ENCODE measurements at places on chromosomes 4 and X.

GRCh38 chrX:41391606-41392005, 55.5 kb upstream of the NYX start:
- no peak overlapping the region for H3K4me3 ChIP-seq
- no peaks in the 10 kb centered on the region for H3K36me3 ChIP-seq
- H3K4me1 ChIP-seq: no peaks in the 10 kb centered on the region

GRCh38 chr4:118279920-118280432, 72.8 kb downstream of the PRSS12 start:
- H3K4me3 ChIP-seq: peak overlapping the region; percentile 90
- H3K27me3 ChIP-seq: no peaks in the 10 kb centered on the region
- H3K27ac ChIP-seq: peak overlapping the region; percentile 99
- no peak for DNase-seq

- H3K27ac ChIP-seq: no peak overlapping the region
- H3K4me1 ChIP-seq: peaks cover 5% of the 10 kb centered on the region
- DNase-seq: no peak
- no peaks in the 10 kb centered on the region for H3K36me3 ChIP-seq
- no peak overlapping the region for H3K4me3 ChIP-seq
- H3K27me3 ChIP-seq: no peaks in the 10 kb centered on the region
Measured at GRCh38 chr4:73576381-73576780, 43.9 kb downstream of the RASSF6 start.

- H3K27me3 ChIP-seq: peaks cover 10% of the 10 kb centered on the region
- H3K36me3 ChIP-seq: peaks cover 16% of the 10 kb centered on the region
- peak overlapping the region; percentile 97 for H3K27ac ChIP-seq
- peak overlapping the region; percentile 96 for H3K4me3 ChIP-seq
- H3K4me1 ChIP-seq: peaks cover 50% of the 10 kb centered on the region
Measured at GRCh38 chr4:7068883-7069282, 1.0 kb upstream of the GRPEL1 start.

DNA sequence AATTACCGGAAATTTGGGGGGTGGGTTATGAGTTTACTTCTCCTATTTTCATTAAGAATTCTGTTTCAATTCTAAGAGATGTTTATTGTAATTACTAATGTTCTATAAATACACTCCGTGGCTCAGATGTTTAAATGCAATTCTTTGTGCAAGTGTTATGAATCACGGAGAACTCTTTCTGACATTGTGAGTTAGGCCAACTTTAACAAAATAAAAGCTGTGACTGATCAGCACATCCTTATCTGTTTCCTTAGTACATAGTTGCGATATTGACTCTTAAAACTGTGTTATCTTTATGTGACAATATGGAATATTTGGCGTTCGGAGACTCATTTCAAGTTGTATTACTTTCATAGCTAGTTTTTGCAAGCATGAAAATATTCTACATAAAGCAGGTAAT, 902 bp downstream of the KLHL4 start:
- no peak overlapping the region for H3K4me3 ChIP-seq
- H3K27me3 ChIP-seq: no peaks in the 10 kb centered on the region
- no peak for DNase-seq
- no peaks in the 10 kb centered on the region for H3K4me1 ChIP-seq

DNA sequence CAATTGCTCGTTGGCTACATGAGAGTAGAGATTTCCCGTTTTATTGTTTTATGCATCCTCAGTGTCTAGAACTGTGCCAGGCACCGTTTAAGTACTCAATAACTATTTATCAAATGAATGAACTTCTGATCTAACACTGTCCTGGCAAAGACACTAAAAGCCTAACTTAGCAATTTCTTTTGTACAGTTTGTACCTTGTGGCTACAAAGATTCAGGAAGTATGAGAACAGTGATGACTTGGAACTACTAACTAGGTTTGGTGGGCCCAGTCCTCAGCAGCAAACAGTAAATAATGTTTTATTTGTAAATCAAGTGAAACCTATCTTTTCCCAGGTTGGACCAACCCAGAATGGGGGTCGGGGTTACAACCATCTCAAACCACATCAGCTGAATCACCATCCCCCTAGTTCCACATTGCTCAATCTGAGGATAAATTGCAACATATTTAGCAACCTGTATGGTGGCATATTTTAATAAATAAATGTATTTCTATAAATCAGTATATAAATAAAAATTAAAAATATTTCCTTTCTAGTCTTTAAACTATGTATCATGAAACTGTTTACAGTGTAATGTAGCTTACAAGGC, 12.3 kb upstream of the SCRG1 start:
- H3K27ac ChIP-seq: no peak overlapping the region
- no peaks in the 10 kb centered on the region for H3K4me1 ChIP-seq
- H3K36me3 ChIP-seq: no peaks in the 10 kb centered on the region
- H3K4me3 ChIP-seq: no peak overlapping the region

DNA sequence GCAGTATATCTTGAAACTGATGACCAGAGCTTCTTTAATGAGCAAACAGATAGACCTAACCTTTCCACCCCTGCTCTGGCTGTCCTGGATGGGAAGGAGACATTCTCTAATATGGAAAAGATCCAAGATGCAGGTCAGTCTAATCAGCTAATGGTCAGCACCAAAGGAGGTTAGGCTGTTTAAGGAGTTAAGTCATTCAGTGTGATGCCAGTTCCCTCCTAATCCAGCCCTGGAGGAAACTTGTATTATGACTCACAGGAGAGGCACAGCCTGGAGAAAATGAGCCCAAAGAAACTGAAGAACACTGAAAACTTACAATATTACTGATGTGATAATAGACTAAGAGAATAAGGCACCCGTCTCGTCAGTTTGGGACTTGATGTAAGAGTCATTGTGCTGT, 323.0 kb downstream of the HNRNPD start:
- H3K36me3 ChIP-seq: no peaks in the 10 kb centered on the region
- no peaks in the 10 kb centered on the region for H3K4me1 ChIP-seq
- no peak for DNase-seq

GRCh38 chr4:76035141-76035540, 729 bp downstream of the CXCL11 start:
- no peaks in the 10 kb centered on the region for H3K27me3 ChIP-seq
- H3K27ac ChIP-seq: no peak overlapping the region
- no peak for DNase-seq
- no peaks in the 10 kb centered on the region for H3K4me1 ChIP-seq
- no peaks in the 10 kb centered on the region for H3K36me3 ChIP-seq

- no peak overlapping the region for H3K27ac ChIP-seq
- H3K36me3 ChIP-seq: peaks cover 24% of the 10 kb centered on the region
- H3K4me3 ChIP-seq: no peak overlapping the region
Measured at GRCh38 chr4:6840062-6840976, 57.8 kb downstream of the KIAA0232 start.

GRCh38 chr4:124426279-124426678, 286.3 kb downstream of the ANKRD50 start:
- no peak overlapping the region for H3K27ac ChIP-seq
- H3K4me1 ChIP-seq: peaks cover 6% of the 10 kb centered on the region
- no peak for DNase-seq
- H3K36me3 ChIP-seq: no peaks in the 10 kb centered on the region

- peaks cover 1% of the 10 kb centered on the region for H3K4me1 ChIP-seq
- no peaks in the 10 kb centered on the region for H3K36me3 ChIP-seq
- H3K27me3 ChIP-seq: no peaks in the 10 kb centered on the region
Measured at GRCh38 chr4:83019794-83020494, 9.3 kb upstream of the LIN54 start.

DNA sequence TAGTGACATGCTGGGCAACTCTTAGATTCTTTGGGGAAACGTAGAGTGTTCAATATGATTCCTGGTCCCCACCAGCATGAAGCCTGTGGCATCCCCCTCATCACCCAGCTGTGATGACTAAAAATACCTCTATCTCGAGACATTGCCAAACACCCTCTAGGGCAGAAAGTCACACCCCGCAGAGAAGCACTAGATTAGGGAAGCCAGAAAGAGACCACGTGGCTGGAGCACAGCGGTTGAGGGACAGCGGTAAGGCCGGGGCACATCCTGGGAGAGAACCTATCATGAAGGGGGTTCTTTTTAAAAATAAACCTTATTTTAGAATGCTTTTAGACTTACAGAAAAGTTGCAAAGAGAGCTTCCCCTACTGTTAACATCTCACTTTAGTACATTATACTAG, 11.0 kb downstream of the FAT1 start:
- no peaks in the 10 kb centered on the region for H3K4me1 ChIP-seq
- no peak overlapping the region for H3K4me3 ChIP-seq
- no peak overlapping the region for H3K27ac ChIP-seq
- no peaks in the 10 kb centered on the region for H3K36me3 ChIP-seq

DNA sequence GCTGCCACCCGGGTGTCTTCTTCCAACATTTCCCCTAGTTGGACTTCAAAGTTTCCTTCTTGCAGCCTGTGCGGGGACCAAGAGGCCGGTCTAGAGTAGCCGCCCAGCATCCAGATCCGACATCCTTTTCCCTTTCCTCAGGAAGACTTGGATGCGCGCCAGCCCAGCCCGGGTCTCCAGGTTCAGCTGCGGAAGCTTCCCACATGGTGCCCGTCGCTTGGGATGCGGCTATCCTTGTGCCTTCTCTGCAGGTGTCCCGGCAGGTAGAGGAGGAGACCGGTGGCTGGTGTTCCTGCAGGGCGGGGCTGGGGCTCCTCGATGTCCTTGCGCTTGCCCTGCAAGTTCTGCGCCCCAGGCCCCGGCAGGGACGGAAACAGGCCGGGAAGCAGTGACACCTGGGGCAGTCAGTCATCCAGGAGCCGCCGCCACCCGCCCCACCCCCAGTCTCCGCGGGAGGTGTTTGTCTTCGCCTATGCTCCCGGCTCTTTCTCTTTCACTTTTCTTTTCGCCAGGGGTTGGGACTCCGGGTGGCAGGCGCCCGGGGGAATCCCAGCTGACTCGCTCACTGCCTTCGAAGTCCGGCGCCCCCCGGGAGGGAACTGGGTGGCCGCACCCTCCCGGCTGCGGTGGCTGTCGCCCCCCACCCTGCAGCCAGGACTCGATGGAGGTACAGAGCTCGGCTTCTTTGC, at the start of gene IL15:
TSS of gene IL15 (plus strand) at position 502 of the 689 bp plus-strand sequence. CDS start 82,882 bp downstream, outside the sequence.
- H3K27me3 ChIP-seq: no peaks in the 10 kb centered on the region
- H3K4me1 ChIP-seq: peaks cover 20% of the 10 kb centered on the region
- no peaks in the 10 kb centered on the region for H3K36me3 ChIP-seq
- H3K4me3 ChIP-seq: peak within 1 kb of the TSS; percentile 90

- H3K36me3 ChIP-seq: peaks cover 43% of the 10 kb centered on the region
- H3K4me1 ChIP-seq: peaks cover 29% of the 10 kb centered on the region
- H3K27me3 ChIP-seq: no peaks in the 10 kb centered on the region
- H3K4me3 ChIP-seq: peak overlapping the region; percentile 3
- H3K27ac ChIP-seq: peak overlapping the region; percentile 20
Measured at GRCh38 chrX:19630776-19631707, 115.7 kb upstream of the MAP3K15 start.

DNA sequence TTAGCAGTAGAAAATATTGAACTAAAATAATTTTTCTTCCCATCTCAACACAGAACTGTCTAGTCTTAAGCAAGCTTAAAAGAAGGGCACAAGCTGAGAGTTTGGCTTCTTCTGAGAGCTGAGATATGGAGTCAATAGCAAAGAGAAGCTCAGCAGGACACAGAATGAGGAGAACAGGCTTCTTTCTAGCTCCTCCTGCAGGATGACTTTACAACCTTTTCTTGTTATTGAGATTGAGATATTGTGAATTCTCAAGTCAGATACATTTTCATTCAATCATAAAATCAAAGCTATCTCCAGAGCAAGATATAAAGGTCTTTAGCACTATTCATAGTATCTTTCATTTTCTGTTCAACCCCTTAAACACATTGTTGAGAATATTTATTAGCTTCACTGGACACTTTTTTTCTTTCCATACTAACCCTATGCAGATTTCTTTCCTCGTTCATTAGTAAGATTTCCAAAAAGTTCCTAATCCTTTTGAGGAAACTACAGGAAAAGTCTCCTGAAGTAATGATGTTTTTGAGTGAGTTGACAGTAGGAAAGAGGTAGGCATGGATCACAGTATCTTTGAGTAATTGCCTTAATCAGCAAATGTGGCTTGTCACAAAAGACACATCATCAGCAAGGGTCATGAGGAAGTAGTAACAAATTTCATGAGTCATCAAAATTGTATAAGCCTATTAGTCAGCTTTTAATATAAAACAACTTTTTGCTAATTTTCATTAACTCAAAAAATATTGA, 17.8 kb upstream of the CXCL3 start:
- peaks cover 2% of the 10 kb centered on the region for H3K27me3 ChIP-seq
- no peaks in the 10 kb centered on the region for H3K4me1 ChIP-seq
- no peak overlapping the region for H3K27ac ChIP-seq

DNA sequence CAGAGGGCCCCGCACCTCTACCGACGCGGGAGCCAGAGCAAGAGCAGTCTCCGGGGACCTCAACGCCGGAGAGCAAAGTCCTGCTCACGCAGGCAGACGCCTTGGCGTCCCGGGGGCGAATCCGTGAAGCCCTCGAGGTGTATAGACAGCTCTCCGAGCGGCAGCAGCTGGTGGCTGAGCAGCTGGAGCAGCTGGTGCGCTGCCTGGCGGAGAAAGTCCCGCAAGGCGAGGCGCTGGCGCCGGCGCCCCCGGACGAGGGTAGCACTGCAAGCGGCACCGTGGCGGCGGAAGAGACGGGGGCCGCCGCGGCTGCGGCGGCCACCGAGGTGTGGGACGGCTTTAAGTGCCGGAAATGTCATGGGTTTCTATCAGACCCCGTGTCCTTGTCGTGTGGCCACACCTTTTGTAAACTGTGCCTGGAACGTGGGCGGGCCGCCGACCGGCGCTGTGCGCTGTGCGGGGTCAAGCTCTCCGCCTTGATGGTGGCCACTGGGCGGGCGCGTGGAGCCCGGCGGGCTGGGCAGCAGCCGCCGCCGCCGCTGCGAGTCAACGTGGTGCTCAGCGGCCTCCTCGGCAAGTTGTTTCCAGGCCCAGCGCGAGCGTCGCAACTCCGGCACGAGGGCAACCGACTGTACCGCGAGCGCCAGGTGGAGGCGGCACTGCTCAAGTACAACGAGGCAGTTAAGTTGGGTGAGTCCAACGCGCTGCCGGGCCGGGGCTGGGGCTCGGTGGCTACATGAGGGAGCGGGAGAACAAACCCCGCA, 672 bp downstream of the LONRF3 start:
- H3K27ac ChIP-seq: peak overlapping the region; percentile 80
- peaks cover 4% of the 10 kb centered on the region for H3K36me3 ChIP-seq
- peaks cover 10% of the 10 kb centered on the region for H3K4me1 ChIP-seq
- DNase-seq: peak; percentile 21
- H3K4me3 ChIP-seq: peak overlapping the region; percentile 85

- no peak overlapping the region for H3K4me3 ChIP-seq
- H3K27ac ChIP-seq: no peak overlapping the region
- DNase-seq: no peak
- no peaks in the 10 kb centered on the region for H3K27me3 ChIP-seq
Measured at GRCh38 chrX:37644381-37645305, 40.9 kb upstream of the XK start.

DNA sequence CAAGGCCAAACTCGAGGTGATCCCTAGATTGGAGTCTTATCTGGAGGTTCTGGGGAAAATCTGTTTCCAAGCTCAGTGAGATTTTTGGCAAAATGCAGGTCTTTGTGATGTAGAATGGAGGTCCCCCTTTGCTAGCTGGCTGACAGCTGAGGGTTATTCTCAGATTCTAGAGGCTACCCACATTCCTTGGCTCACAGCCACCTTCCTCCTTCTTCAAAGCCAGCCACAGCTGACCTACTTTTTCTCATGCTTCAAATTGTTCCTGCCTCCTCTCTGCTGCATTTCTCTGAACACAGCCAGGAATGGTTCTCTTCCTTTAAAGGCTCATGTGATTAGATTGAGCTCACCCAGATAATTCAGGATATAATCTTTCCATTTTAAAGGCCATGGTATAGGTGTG, 86.9 kb downstream of the VCX3A start:
- no peak overlapping the region for H3K4me3 ChIP-seq
- H3K4me1 ChIP-seq: no peaks in the 10 kb centered on the region
- no peaks in the 10 kb centered on the region for H3K36me3 ChIP-seq

GRCh38 chrX:39497702-39498265, 600.0 kb downstream of the BCOR start:
- H3K4me1 ChIP-seq: peaks cover 6% of the 10 kb centered on the region
- no peak for DNase-seq
- peaks cover 4% of the 10 kb centered on the region for H3K27me3 ChIP-seq
- H3K4me3 ChIP-seq: no peak overlapping the region
- H3K27ac ChIP-seq: no peak overlapping the region
- no peaks in the 10 kb centered on the region for H3K36me3 ChIP-seq
